Cardiac atrium fibroblast (primary cell): ENCODE measurements at places on chromosomes 11 and 22. TPM values are rescaled to one million over a fixed set of nuclear protein-coding genes. Genes with fewer than 3 reads are reported as not detected.

NAA40 gene
- 11.0 and 13.9 TPM in 2 replicates for total RNA-seq

ZNF215 gene
- total RNA-seq, result 3.1 and 6.7 TPM in 2 replicates

ARHGEF17 gene
- 18.6 and 22.6 TPM in 2 replicates for total RNA-seq

PTPN5 gene
- not detected in 2 replicates for total RNA-seq

IL17REL gene
- not detected in 2 replicates for total RNA-seq

DGAT2 gene
- total RNA-seq, result 3.8 and 5.7 TPM in 2 replicates

OAF gene
- 41.5 and 49.9 TPM in 2 replicates for total RNA-seq

NEFH gene
- 0.81 and 2.3 TPM in 2 replicates for total RNA-seq

PDGFD gene
- 17.9 and 29.6 TPM in 2 replicates for total RNA-seq

OR10D3 gene
- not detected in 2 replicates for total RNA-seq

SMTNL1 gene
- not detected in 2 replicates for total RNA-seq

NDUFA6 gene
- 37.7 and 42.4 TPM in 2 replicates for total RNA-seq

F2 gene
- not detected in 2 replicates for total RNA-seq

MB gene
- total RNA-seq, result not detected in 2 replicates

SLC43A3 gene
- total RNA-seq, result 20.7 and 35.0 TPM in 2 replicates

CECR2 gene
- total RNA-seq, result 2.4 and 3.1 TPM in 2 replicates

GNAZ gene
- total RNA-seq, result 0.32 and 1.3 TPM in 2 replicates

LGR4 gene
- total RNA-seq, result 31.1 and 51.4 TPM in 2 replicates

RFPL1 gene
- not detected in 2 replicates for total RNA-seq

DRAP1 gene
- total RNA-seq, result 122 and 141 TPM in 2 replicates

KRTAP5-10 gene
- not detected in 2 replicates for total RNA-seq

RBFOX2 gene
- total RNA-seq, result 77.8 and 91.0 TPM in 2 replicates

CATSPERZ gene
- total RNA-seq, result not detected in 2 replicates

SCN2B gene
- total RNA-seq, result 0.16 TPM in 1 of 2 replicates, not detected in the other

POTEH gene
- total RNA-seq, result not detected in 2 replicates

OR52I2 gene
- not detected in 2 replicates for total RNA-seq

TSPAN18 gene
- 2.7 and 3.2 TPM in 2 replicates for total RNA-seq

OR4A16 gene
- not detected in 2 replicates for total RNA-seq

IGF2 gene
- 28.7 and 54.3 TPM in 2 replicates for total RNA-seq

NADSYN1 gene
- total RNA-seq, result 59.6 and 62.1 TPM in 2 replicates

APOA4 gene
- total RNA-seq, result not detected in 2 replicates

USP2 gene
- total RNA-seq, result not detected in 2 replicates

TMEM179B gene
- total RNA-seq, result 77.8 and 83.1 TPM in 2 replicates

SLCO2B1 gene
- total RNA-seq, result 0.32 and 9.7 TPM in 2 replicates

CARNS1 gene
- total RNA-seq, result 0.49 TPM in 1 of 2 replicates, not detected in the other

GCAT gene
- total RNA-seq, result 32.9 and 35.0 TPM in 2 replicates

KCNE3 gene
- total RNA-seq, result 2.3 and 6.9 TPM in 2 replicates

VSIG10L2 gene
- total RNA-seq, result not detected in 2 replicates

PAX6 gene
- total RNA-seq, result not detected in 2 replicates

APOC3 gene
- total RNA-seq, result not detected in 2 replicates

TP53AIP1 gene
- total RNA-seq, result not detected in 2 replicates

OR52I1 gene
- not detected in 2 replicates for total RNA-seq

CD6 gene
- not detected in 2 replicates for total RNA-seq

PRG3 gene
- not detected in 2 replicates for total RNA-seq

DNAJC24 gene
- 8.1 and 9.4 TPM in 2 replicates for total RNA-seq

OR5B12 gene
- total RNA-seq, result not detected in 2 replicates

ZP1 gene
- 0.18 and 0.81 TPM in 2 replicates for total RNA-seq

P2RX3 gene
- not detected in 2 replicates for total RNA-seq

SHANK2 gene
- total RNA-seq, result 0.18 and 0.49 TPM in 2 replicates

SHISAL1 gene
- total RNA-seq, result 6.9 and 7.5 TPM in 2 replicates
